ENCODE measurements at places on chromosomes 1 and 21.

DNA sequence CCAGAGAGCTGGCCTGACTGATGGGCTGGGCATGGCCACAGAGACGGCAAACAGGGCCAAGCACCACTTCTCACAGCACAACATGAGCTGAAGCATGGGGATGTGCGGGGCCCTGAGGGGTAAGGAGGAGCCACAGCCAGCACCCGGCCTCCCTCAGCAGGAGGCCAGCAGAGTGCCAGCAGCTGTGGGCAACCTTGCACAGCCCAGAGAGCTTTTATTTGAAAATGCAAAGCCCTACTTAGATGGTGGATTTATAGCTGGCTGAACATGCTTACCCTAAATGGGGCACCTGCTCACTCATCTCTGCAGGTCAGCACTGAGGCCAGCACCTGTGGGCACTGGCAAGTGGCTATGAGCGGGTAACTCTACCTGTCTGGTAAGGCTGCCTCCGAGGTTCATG is 44.1 kb downstream of the SLC66A1 start:
- DNase-seq, result no peak

DNA sequence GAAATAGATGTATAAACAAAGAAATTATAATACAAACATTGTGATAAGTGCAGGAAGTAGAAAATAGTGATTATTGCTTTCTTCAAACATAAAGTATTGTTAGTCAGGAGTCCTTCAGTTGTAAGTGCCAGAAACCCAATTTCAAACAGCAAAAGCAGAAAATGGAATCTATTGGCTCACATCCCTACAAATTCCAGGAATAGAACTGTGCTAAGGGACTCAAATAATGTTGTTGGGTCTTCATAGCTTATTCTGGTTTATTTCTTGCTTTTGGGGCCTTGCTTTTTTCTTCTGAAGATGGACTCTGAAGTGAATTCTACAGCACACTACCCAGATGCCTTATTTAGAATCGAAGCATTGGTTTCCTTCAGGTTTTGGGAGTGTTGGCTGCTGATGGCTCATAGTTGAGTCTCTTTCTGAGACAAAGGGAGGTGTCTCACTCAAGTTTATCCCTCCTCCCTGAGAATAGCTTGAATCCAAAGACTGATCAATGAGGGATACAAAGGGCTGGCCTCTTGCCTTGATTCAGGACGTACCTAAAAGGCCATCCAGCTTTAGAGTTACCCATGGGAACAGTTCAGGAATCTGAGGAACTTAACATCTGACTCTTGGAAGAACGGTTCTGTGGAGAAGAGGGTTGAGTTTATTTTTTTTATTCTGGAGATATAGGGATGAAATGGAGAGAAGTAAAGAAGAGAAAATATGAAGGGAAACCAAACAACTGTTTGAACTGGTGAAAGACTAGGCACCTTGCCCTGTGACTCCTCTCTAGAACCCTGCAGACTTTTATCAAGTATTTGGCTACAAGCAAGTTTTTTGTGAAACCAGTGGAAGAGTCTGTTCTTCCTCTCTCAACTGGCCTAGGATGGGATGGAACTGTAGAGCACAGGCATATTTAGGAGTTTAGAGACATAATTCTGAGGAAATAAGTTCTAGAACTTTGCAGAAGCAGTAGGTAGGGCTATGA is 39.0 kb upstream of the ATG4C start:
- no peak for DNase-seq

- DNase-seq, result no peak
Measured at GRCh38 chr1:215971793-215972441, 404.8 kb downstream of the KCTD3 start.

DNA sequence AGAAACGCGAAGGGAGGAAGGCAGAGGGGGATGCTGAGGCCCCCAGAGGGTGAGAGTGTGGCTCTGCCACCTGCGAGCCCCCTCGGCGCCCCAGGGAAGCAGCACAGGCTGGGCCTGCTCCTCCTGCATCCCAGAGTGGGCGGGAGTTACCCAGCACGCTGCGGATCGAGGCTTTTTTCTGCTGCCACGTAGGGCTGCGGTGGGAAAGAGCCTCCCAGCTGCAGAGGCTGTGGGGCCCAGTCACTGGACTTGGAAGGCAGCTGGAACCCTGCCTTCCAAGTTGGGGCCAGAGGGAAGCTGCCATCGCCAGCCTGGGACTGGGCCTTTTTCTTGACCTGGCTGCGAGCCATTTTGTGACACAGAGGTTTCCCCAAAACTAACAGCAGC is 2.3 kb upstream of the GRIK3 start:
- DNase-seq, result peak; percentile 22

DNA sequence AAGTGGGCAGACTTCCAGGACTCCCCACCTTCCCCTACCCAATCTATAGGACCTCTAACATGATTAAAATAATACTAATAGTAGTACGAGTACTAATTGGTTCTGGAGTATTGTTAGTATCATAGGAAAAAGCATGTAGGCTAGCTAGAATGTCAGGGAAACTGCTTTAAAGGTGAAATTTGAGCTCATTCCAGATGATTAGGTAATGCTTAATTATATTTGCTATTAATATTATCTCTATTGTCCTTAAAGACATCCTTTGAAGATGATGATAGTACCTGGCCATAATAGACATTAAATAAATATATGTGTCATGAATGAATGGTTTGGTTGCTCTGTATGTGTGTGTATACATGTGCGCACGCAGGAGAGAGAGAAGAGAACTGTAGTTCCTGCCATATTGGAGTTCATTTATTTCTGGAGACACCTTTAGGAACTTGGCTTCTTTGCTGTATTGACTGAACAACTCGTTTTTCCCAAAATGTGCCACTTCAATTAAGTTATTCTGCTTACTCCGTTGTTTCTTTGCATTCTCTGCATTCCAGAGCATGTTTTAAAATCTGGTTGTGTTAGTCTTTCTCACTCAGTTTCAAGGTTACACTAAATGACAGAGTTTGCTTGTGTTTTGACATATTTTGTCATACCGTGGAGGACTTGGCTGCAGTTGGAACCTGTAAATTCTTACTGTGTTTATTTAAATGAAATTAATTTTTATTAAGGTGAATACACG is 117.1 kb downstream of the OSBPL9 start:
- peak; percentile 14 for DNase-seq

DNA sequence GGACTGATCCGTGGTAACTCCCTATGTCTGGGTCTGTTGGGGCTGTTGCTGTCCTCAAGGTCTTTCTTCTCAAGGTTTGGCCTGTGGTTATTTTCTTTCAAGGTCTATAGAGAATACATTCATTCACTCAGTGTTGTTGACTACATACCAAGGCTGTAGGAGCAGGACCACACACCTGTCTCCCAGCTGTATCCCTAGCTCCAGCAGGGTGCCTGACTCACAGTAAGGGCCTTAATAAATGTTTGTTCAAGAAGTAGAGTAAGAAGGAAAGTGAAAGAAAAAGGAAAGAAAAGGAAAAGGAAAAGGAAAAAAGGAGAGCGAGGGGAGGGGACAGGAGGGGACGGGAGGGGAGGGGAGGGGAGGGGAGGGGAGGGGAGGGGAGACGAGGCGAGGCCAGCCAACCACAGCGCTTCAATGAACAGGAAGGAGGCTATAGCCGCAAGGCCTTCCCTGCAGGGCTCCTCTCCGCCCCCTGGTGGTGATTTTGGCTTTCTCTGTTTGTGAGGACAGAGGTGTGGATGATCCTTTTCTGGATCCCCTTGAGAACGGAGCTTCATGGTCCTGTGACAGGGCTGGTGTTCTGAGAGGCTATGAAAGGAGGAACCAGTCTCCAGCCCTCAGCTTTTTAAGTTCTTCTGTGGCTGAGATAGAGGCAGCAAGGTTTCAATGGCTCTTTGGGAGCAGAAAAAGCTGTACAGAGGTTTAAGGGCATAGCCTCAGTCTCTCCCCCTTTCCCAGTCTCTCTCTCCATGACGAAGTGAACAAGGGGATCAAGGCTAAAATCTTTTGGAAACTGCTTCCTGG is 30.6 kb upstream of the LCE5A start:
- no peak for DNase-seq

- DNase-seq, result peak; percentile 38
Measured at GRCh38 chr1:164914208-164914607, 355.2 kb downstream of the PBX1 start.

DNA sequence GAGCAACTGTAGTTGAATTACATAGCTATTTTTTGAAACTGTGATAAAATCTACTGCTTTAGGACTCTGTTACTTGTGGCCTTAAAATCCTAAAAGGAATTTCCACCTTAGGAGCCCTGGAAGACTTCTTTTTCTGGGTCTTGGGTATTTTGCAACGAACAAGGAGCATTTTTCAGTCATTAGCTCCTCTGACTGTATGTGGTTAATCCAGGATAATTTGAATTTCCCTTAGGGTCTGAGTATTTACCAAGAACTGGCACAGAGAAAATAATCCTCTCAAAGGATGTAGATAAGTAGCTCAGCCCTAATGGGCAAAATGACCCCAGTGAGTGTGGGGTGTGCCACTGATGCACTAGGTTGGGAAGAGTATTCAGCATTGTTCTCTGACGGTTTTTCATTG is 170.4 kb downstream of the VAV3 start:
- DNase-seq, result no peak

DNA sequence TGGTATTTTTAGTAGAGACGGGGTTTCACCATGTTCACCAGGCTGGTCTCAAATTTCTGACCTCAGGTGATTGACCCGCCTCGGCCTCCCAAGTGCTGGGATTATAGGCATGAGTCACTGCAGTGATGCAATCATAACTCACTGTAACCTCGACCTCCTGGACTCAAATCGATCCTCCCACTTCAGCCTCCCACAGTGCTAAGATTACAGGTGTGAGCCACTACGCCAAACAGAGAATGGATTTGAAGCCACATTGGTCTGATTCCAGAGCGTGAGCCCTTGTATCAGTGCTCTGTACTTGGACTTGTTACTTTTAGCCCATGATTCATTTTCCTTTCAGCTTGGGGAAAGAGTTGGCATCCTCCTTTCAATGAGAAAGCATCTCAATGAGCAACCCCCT is 14.9 kb upstream of the ZNF683 start:
- DNase-seq, result no peak

DNA sequence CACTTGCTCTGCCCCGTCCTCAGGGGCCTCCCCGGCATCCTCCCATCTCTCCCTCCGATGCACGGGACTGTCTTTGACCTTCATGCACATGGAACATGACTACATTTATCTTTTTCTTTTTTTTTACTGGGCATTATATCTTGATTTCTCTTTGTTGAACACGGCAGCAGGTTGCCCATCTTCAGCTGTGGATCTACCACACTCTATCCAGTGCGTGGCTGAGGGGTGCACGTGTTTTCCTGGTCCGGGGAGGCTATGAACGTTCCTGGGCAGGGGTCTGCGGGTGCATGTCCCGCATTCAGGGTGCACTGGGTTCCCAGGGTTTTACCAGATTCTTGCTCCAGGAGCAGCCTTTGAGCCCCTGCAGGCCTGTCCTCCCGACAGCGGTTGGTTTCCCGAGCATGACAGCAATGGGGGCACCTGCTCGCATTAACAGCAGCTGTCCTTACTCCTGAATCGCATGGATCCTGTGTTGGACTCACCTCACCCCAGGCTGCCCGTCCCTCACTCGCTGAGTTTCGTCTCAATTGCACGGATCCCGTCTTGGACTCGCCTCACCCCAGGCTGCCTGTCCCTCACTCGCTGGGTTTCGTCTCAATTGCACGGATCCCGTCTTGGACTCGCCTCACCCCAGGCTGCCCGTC is 7.4 kb downstream of the POFUT2 start:
- no peak for DNase-seq

DNA sequence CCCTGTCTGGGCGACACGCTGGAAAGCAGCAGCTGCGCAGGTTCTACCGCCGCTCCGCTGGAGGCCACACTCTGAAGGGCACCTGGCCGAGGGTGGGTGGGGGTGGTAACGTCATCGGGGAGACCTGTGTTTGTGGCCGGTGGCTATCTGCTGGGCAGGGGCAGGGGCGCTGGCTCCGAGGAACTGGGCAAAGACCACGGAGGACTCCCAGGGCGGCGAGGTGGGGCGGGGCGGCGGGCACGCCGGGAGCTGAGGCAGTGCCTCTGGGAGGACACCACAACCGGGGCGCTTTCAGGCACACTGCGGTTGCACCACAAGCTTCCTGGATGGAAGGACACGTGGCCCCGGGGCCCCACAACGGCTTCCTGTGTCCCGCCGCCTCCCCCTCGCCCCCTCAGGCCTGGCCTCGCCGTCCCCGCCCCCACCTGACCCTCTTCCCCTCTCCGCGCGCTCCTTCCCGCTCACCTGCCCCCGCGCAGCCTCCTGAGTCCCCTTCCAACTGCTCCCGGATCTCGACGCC is 3.3 kb upstream of the DENND2D start:
- DNase-seq, result peak; percentile 33

- DNase-seq, result no peak
Measured at GRCh38 chr1:167522246-167522645, 3.9 kb upstream of the CD247 start.

GRCh38 chr21:46095083-46095719 is 2.7 kb upstream of the COL6A2 start:
- DNase-seq, result no peak

DNA sequence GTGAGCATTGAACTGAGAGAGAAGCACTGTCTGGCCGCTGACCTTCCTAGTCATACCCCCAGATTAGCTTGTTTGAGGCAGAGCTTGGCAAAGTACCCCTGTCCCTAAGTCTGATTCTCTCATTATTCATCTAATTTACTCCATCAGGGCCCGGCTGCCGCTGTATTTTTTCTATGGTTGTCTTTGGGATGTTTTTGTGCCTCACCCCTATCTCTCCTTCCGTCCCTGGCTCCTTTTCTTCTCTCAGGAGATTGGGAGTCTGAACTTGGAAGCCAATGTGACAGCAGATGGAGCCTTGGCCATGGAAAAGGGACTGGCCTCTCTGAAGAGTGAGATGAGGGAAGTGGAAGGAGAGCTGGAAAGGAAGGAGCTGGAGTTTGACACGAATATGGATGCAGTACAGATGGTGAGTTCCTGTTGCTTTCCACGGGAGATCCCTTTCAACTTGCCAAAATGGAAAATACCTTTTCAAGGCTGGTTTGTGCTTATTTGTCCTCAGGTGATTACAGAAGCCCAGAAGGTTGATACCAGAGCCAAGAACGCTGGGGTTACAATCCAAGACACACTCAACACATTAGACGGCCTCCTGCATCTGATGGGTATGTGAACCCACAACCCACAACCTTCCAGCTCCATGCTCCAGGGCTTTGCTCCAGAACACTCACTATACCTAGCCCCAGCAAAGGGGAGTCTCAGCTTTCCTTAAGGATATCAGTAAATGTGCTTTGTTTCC is 53.9 kb downstream of the LAMC2 start:
- DNase-seq, result peak; percentile 71

- DNase-seq, result no peak
Measured at GRCh38 chr1:2961661-2962060, 59.6 kb upstream of the ACTRT2 start.

Measured in tongue (tissue), 3 donors.